Transverse colon (tissue), 4 donors: ENCODE measurements at places on chromosomes 1 and 21.

DNA sequence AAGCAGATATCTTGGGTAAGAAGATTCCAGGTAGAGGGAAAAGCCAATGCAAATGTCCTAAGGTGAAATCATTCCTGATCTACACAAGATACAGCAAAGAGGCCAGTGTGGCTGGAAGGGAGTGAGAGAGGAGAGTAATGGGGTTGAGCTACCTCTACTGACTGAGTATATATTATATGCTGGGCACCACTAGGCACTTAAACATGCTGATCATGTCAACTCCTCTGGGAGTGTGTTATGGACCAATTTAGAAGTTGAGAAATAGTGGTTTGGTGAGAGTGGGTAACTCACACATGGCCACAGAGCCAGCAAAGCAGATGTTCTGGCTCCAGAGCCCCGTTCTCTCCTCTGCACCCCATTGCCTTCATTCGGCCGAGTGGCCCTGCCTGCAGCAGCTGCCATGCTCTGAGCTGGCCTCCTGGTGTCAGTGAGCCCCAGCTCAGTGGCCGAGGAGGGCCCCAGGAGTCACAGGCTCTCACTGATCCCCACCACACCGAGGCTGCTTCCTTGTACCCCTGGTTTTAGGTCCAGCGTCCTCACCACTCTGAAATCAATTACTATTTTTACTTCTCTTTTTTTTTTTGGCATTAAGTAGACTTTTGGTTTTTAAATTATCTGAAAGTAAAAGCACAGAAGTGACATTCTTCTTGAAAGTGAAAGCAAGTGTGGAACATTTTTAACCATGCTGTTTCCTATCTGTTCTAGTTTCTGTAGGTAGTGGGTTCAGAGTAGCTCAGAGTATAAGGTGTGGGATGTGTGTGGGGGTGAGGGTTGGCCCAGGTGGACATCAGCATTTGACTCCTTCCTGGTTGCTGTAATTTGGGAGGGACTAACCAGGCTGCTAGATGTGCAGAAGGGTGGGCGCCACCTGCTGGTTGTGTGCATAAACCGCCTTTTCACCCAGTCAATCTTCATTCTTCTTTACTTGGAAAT, 45.8 kb upstream of the CRNN start:
- peak; percentile 72 for DNase-seq

GRCh38 chr1:83928396-83928795, 70.5 kb downstream of the TTLL7 start:
- DNase-seq: no peak

GRCh38 chr1:246035060-246035541, 472.0 kb downstream of the SMYD3 start:
- no peak for DNase-seq

- DNase-seq: no peak
Observed at GRCh38 chr1:64948216-64948615, 18.1 kb downstream of the JAK1 start.

GRCh38 chr1:99697580-99697979, 51.7 kb downstream of the PALMD start:
- no peak for DNase-seq

DNA sequence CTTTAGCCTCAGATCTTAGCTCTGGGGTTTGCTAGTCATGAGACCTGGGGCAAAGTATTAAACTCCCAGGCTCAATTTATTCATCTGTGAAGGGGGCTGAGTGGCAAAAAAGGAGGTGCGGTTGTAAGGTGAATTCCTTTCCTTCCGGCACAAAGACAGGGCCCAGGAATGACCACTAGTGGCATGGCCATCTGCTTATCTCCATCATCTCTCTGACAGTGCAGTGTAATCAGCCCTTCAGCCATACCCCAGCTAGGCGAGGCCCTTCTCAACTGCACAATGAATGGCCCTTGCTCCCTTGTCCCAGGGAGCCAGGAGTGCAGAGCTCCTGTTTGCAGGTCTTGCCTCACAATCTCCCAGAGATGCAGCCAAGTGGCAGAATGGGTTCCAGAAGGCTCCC, 5.6 kb upstream of the SLC26A9 start:
- DNase-seq: no peak

DNA sequence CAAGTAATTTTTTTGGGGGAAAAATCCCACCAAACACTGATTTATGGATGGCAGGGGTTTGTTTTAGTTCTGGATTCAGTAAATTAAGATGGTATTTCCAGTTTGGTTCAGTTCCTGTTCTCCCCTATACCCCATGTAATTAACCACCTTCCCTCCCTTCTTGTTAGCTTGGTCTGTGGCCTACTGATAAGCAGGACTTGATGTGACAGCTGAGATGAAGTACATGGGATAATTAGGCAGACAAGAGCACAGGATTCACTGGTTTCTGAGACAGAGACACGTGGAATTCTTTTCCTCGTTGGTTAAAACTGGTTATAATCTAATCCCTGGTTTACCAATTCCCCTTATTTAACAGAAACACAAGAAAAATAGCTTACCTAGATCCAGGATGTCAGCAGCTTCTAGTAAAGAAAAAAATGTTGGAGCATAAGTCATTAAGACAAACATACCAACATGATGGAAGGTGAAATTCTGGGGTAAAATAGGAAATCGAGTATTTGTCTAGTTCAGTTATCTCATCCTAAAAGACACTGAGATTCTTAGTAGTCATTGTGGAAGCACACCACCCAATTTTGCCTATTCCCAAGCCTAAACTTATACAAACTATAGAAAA, 81.5 kb downstream of the SCMH1 start:
- DNase-seq: no peak

GRCh38 chr21:9838738-9839642, 682.4 kb upstream of the TPTE start:
- no peak for DNase-seq

DNA sequence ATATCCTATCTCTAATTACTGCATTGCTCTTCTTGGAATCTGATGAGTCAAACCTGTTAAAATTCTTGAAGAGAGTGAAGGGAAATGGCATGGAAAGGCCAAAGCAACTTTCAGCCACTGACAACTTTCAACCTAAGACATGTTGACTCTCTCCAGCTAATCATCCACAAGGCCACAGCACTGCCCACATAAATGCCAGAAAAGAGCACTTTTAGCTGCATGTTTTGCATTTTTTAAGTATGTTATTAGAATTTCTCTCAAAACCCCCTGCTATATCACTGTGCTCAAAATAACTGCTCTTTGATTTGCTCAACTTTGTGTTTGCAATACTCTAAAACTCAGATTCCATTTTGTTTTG, 352.5 kb downstream of the ADGRL2 start:
- DNase-seq: no peak

GRCh38 chr21:39613041-39613934, 548 bp downstream of the B3GALT5 start:
- DNase-seq: no peak
